ENCODE measurements at places on chromosomes 1 and 21.

DNA sequence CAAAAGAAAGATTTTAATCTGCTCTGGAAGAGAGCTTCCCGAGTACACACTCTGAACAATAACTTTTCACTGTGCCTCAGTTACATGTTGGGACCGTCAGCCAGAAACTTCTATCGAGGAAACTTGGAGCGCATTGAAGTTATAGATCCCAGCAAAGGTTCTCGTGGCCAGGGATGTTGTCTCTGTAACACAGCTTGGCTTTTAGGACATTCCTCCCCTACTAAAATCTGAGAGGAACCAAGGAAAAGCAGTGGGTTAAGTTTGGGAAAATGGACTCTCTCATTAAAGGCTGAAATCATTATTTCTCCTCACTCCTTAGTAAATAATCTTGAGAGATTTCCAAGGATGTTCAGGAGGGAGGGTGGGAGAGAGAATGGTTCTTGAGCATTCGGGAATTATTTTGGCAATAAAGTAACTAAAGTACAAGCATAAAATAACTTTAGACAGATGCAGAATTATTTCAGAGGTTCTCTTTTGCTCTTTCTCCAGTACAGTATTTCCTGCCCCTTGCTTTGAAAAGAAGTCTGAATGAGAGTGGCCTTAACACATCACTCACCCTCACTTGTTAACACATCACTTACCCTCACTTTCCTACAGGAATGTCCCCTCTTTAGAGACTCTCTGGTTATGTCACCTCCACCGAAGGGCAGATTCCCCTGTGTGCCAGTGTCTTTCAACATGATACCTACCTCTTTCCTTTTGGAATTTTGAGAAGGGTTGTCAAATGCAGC lies 1.8 kb upstream of the NFIA start:
- DNase-seq: no peak

- DNase-seq: peak; percentile 65
Observed at GRCh38 chr21:36149788-36150711, 6.6 kb upstream of the DOP1B start.

GRCh38 chr1:59422921-59423575 lies 126.2 kb downstream of the FGGY start:
- DNase-seq: peak; percentile 66

DNA sequence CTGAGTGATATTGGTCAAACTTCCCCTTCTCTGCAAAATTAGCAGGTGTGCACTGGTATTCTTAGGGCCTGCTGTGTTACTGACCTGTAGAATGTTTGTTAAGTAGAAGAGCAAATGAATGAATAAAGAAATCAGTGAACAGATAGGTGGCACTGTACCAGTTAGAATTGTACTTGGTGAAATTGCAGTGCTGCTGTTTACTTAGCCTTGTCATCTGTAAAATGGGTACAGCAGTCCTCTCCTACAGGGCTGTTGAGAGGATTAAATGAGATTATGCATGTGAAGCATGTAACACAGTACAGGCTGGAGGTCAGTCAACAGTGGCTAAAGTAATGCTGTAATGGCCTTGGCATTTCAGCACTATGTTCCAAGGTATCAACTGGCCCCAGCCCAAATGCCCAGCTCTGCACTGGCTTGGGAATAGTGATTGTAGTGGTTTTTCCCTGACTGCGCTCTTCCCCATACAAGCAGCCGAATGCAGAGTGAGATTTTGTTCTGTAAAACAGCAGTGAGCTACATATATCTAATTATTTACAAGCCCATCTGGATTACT lies 10.5 kb downstream of the VANGL1 start:
- DNase-seq: no peak

DNA sequence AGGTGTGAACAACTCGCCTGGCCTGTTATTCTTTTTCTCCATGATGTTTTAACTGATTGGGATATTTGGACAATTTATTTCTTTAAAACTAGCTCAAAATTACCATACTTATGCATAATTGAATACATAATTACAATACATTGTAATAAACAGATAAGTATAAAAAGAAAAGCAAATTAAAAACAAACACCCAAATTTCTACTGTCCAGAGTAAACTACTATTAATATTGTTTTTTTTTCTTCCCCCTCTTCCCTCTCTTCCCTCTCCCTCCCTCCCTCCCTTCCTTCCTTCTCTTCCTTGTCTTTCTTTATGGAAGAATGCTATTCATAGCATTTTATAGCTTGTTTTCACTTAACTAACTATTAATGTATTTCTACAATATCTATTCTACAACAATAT lies 117.7 kb upstream of the IVNS1ABP start:
- DNase-seq: no peak
